ENCODE measurements at places on chromosomes 5 and 9.

DNA sequence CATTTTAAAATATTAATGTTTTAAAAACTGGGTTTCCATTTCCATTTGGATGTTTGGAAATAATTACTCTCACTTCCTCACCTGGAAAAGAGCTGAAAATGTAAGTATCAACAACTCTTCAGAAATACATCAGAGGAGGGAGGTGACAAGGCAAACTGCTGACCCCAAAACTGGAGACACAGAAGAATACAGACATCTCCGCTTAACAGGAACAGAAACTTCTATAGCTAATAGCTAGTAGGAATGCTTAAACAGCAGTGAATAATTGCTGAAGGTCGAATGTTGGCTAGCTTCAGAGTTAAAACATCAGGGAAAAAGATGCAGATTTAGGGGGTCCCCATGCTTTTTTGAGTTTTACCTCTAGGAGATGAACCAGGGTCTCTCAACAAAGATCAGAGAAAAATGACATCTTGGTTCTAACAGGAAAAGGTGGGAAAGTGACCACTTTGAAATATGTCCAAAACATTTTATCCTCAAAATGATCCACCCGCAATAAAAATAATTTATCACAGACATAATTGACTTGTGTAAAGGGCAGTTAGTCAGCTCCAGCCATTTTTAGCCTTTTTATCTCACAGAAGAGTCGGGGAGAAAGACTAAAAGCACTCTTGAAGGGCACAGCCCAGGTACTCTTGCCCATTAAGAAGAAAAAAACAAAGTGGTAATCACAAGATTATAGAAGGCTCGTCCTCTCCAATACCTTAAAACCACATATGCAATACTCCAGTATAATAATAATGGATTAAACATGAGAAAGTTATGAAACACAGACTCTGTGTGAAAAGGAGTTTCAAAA, 1474.9 kb downstream of the EFNA5 start:
- DNase-seq: no peak

- DNase-seq: no peak
Measured at GRCh38 chr5:16143361-16144049, 36.1 kb downstream of the MARCHF11 start.

GRCh38 chr5:1502046-1502736, 21.6 kb downstream of the LPCAT1 start:
- DNase-seq: no peak

GRCh38 chr5:65108786-65109743, 340.3 kb downstream of the CWC27 start:
- no peak for DNase-seq

GRCh38 chr5:58466939-58467338, 7.1 kb upstream of the PLK2 start:
- peak; percentile 68 for DNase-seq

Measured in Caki2 (cell line).